PC-3 (cell line): ENCODE measurements at places on chromosomes 4 and X.
A peak's percentile ranks its signal among the peaks of the same experiment; 100 is the strongest.

DNA sequence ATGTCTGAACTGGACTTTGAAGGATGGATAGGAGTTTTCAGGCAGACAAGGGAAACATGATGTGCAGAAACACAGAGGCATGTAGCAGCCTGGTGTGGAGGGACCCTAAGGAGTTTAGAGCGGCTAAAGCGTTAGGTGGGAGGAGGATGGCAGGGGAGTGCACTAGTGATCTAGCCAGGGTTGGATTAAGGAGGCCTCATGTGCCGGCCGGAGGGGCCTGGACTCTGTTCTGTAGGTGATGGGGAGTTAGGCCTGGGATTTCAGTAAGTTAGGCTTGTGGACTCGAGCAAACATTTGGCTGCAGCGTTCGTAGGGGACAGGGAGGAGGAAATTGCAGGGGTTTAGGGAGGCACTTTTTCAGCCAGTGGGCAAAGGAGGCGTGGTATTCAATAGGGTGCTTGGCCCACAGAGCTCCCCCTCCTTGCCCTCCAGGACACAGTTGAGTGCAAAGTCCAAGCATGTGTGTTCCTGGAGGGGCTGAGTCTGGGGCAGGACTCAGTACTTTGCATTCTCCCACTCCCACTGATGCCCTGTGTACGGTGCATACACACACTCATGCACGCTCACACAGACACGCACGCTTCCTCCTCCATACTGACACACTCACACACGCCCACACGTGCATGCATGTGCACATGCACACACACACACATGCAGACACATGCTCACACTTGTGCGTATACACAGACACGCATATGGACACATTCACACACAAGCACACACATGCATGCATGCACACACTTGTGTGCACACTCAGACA is 18.6 kb downstream of the PSAPL1 start:
- DNase-seq = no peak

- no peak for DNase-seq
Measured at GRCh38 chrX:19720661-19721060, 166.7 kb downstream of the SH3KBP1 start.

DNA sequence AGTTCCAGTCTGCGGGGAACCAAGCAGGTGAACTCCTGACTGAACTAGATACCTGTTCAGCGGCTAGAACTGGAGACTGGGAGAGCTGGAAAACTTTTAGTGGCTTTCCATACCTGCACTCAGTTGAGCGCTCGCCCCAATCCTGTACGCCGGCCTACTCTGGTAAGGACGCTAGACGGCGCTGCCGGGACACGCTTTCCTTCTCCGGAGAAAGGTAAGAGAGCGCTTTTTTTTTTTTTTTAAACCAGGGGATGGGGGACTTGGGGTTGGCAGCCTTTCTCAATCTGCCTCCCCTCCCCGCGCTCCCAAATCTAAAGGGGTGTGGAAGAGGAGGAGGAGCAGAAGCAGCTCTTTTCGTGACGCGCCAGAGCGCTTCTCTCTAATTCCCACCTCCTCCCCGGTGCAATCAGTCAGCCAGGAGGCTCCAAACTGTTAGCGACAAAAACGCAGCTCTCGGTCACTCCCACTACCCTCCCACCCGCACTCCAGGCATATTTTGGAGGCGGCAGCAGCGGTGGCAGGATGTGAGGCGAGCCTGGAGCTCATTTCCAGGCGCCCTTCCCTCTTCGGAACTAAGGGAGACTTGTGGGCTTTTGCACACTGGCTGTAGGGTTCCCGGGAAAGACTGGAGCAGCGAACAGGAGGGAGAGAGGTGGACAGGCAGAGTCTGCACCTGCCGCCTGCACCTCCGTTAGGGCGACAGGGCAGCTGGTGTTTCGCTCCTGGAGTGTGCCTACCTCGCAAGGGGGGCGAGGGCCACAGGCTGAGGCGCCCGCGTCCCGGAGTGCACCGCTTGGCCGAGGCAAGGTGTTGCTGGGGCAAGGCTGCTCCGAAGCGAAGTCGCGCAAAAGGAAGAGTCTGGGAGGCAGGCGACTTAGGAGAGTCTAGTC is at the start of gene IL1RAPL2:
TSS of gene IL1RAPL2 (plus strand) at position 409 of the 890 bp plus-strand sequence.
- DNase-seq = peak; percentile 81

- peak; percentile 52 for DNase-seq
Measured at GRCh38 chrX:110156167-110156754, 153.3 kb downstream of the TMEM164 start.

DNA sequence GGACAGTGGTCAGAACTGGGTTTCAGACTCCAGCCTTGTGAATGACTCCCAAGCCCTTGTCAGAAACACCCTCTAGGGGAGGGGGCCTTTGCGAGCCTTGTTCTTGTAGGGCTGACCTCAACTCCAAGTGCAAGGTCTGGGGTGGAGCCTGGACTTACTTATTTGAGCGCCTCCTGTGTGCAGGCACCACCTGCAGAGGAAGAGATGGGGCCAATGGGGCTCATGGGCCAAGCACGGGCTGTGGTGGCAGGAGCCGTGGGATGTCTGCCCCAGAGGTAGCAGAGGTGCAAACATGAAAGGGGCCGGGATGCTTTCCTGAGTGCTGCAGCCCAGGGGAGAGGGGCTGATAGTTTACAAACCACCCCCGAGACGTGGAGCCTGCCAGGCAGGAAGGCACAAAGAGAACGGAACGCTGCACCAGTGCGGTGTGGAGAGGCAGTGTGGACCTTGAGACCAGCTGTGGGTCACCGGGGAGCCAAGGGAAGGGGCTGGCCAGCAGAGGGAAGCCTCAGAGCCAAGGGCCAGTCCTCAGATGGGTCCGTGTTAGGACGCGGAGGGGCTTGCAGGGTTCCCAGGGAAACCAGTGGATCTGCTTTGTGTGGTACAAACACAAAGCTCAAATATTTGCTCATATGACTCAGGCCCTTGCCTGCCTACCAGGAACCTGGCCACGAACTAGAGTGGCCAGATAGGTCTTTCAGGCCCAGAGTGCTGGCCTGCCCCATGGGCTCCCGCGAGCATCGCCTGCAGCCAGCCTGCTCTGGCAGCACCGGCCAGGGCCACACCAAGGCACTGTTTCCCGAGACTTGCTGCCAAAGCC is 8.7 kb upstream of the TADA2B start:
- DNase-seq = peak; percentile 88

GRCh38 chr4:148373093-148373492 is 69.1 kb downstream of the NR3C2 start:
- no peak for DNase-seq
